ENCODE measurements at places on chromosomes 2 and 18. TPM values are rescaled to one million over a fixed set of nuclear protein-coding genes. Genes with fewer than 3 reads are reported as not detected.

The KATNAL2 gene
- total RNA-seq, result 2.1 TPM

DNA sequence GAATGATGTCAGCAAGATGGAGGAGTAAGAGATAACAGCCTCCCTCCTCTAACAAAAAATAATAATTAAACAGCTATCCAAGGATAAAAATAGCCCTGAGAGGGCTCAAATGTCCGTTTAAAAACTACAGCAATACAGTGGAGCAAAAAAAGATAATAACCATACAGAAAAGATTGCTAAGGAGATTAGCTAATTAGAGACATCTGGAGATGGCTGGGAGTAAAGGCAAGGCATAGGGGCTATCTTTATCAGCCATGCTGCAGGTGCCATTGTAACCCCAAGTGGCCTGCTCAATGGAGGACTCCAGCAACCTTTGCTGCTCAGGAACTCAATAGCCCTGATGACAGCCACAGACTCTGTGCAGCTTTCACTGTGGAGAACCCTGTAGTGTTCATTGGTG, 42.7 kb downstream of the MDH1 start:
- no peaks in the 10 kb centered on the region for H3K4me1 ChIP-seq
- no peak overlapping the region for H3K4me3 ChIP-seq
- no peak overlapping the region for H3K27ac ChIP-seq
- no peak for DNase-seq
- H3K36me3 ChIP-seq, result no peaks in the 10 kb centered on the region

The DDX18 gene
- 111 TPM for total RNA-seq

DNA sequence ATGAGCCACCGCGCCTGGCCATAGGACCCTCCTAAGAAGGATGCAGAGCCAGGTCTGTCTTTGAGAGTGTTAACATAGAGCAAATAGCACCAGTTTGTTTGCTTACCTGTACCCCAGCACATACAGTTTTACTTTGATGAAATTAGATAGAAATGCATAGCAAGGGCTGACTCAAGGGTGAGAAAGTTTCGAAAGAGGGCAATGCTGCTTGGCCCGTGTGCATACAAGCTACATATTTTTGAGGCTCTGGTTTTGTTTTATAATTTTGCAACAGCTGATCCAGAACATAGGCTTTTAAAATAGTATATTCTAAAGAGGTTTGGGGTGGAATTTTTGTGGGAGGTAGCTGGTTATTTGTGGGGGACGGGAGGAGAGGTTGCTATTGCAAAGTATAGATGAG, 151.7 kb downstream of the MCFD2 start:
- no peak overlapping the region for H3K27ac ChIP-seq
- no peaks in the 10 kb centered on the region for H3K36me3 ChIP-seq
- DNase-seq, result no peak
- H3K4me3 ChIP-seq, result no peak overlapping the region
- no peaks in the 10 kb centered on the region for H3K27me3 ChIP-seq
- H3K4me1 ChIP-seq, result no peaks in the 10 kb centered on the region

DNA sequence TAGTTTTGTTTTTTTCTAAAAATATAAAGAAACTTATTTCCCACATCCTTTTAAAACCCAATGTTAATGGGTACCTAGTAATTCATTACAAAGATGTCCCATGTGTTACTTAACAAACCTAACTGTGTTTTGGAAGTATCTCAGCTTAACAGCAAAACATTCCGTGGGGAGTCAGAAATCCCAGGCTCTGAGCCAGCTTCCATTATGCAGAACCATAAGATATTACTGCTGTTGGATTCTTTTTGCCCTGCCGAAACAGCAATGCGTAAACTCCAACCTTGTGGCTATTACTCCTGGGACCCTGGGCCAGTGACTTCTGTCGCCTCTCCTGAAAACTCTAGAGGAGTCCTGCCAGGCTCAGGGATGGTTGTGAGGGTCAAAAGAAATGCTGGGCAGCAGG, 174.1 kb downstream of the UXS1 start:
- H3K36me3 ChIP-seq, result no peaks in the 10 kb centered on the region
- H3K4me3 ChIP-seq, result no peak overlapping the region
- H3K27me3 ChIP-seq, result no peaks in the 10 kb centered on the region
- H3K4me1 ChIP-seq, result no peaks in the 10 kb centered on the region
- no peak overlapping the region for H3K27ac ChIP-seq

DNA sequence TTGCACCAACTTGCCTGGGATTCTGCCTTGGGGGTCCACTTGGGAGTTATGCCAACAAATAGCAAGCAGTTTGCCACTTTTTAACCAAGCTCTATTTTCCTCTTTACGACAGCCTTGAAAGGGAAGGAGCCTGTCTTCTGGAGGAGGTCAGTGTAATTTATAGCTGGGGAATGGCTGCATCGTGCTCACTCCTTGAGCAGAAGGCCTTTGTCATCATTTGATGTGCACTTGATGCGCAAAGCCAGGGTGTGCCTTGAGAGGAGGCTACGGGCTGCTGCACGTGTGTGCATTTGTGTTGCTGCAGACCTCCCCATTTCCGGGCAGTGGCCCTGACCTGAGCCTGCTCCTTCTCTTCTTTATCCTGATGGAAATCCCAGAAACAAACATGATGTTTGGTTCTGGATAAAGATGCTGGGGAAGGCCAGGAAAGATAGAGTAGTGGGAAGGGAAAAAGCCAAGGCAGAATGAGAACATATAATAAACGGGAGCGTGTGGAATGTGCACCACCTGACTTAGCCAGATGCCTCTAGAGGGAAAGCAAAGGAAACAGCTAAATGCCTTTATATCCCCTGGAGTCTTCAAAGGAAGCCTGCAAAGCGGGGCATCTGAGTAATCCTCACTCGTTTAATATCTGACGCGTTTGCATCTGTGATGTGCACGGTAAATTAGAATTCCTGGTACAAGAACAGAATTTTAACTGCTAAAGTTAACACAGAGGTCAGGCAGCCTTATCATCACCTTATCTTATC, 68.3 kb upstream of the ZNF521 start:
- DNase-seq, result no peak
- no peaks in the 10 kb centered on the region for H3K4me1 ChIP-seq
- no peaks in the 10 kb centered on the region for H3K27me3 ChIP-seq
- H3K27ac ChIP-seq, result no peak overlapping the region

GRCh38 chr2:100588071-100588786, 25.4 kb downstream of the PDCL3 start:
- H3K27me3 ChIP-seq, result no peaks in the 10 kb centered on the region
- no peak overlapping the region for H3K27ac ChIP-seq
- H3K36me3 ChIP-seq, result no peaks in the 10 kb centered on the region
- peak; percentile 71 for DNase-seq
- H3K4me3 ChIP-seq, result no peak overlapping the region

The MAB21L4 gene
- total RNA-seq, result not detected

GRCh38 chr2:162085090-162085891, 11.3 kb upstream of the DPP4 start:
- H3K4me1 ChIP-seq, result no peaks in the 10 kb centered on the region
- no peaks in the 10 kb centered on the region for H3K27me3 ChIP-seq
- no peak overlapping the region for H3K27ac ChIP-seq
- no peaks in the 10 kb centered on the region for H3K36me3 ChIP-seq

DNA sequence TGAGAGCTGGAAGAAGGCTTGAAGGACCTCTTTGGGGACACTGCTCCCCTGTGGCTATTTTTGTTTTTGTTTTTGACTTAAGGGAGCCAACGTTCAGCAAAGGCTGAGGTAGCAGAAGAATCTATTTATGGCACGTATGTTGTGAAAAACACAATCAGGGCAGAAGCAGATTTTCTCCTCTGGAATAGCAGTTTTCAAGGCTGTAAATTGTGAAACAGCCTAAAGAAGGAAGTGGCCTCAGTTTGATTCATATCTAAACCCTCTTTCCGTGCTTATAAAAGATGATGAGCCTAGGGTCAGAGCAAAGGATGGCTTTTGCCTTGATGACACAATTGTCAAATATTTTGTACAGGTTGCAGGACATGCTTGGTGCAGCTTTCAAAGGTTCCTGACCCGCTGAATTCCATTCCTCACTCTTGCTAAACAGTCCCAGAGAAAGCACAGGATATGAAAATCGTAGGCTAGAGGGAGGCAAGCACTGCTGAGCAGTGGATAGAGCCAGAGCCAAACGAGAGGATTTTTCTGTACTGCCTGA, 106.2 kb upstream of the DLX2 start:
- no peak for DNase-seq
- H3K27me3 ChIP-seq, result no peaks in the 10 kb centered on the region
- no peak overlapping the region for H3K27ac ChIP-seq

DNA sequence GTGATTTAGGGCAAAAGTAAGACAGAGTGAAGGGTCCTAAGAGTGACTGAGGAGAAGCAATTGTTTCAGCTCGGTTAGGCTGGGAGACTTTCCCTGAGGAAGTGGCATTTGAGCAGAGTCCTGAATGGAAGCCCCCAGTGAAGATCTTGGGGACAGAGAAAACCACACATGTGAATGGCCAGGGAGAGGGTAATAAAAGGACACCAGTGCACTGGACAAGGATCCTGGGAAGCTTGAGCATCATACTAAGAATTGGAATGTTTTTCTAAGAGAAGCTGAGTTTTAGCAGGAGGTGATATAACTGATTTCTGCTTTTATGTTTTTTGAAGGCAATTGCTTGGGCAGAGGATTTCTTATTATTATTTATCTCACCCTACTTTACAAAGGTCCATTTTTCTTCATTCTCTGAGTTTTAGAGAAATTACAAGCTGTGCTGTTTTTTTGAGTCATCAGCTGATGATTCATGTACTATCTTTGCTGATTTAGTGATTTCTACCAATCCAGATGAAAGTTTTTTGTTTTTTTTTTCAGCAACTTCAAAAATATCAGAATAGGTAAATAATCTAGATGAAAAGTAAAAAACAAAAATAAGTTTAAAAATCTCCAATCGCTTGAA, 43.5 kb downstream of the MFSD6 start:
- H3K4me1 ChIP-seq, result peaks cover 18% of the 10 kb centered on the region
- no peaks in the 10 kb centered on the region for H3K27me3 ChIP-seq
- peaks cover 2% of the 10 kb centered on the region for H3K36me3 ChIP-seq
- DNase-seq, result no peak
- no peak overlapping the region for H3K4me3 ChIP-seq

The GPC1 gene
- total RNA-seq, result 1.1 TPM

DNA sequence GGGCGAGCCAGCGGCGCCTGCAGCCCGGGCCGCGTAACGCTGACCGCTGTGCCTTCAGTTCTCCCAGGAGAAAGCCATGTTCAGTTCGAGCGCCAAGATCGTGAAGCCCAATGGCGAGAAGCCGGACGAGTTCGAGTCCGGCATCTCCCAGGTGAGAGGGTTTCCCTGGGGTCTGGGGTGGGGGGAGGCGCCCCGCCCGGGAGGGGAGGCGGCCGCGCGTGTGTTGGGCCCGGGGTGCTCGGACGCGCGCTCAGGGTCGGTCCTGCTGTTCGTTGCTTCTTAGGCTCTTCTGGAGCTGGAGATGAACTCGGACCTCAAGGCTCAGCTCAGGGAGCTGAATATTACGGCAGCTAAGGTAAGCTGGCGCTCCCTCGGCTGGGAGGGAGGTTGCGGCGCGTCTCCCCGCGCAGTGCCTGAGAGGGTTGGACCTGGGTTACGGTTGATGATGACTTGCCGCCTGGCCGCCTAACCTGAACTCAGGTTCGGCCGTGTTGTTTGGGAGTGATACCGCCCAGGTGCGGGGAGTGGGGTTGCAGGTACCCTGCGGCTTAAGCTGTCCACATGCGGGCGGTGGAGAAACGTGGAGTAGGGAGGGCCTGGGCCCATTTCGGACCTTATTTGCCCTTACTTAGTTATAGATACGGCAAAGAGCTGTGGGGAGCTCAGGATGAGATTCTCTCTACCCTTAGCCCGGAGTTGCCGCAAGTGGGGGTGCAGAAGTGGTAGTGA, 638 bp downstream of the RPS7 start:
- H3K27ac ChIP-seq, result peak overlapping the region; percentile 94
- DNase-seq, result peak; percentile 51
- peaks cover 29% of the 10 kb centered on the region for H3K36me3 ChIP-seq
- H3K4me1 ChIP-seq, result peaks cover 46% of the 10 kb centered on the region
- no peaks in the 10 kb centered on the region for H3K27me3 ChIP-seq

The IFIH1 gene
- total RNA-seq, result 30.1 TPM

The MERTK gene
- total RNA-seq, result 0.67 TPM

The AP1S3 gene
- total RNA-seq, result 1.1 TPM

GRCh38 chr2:206368933-206369569, 74.3 kb upstream of the ADAM23 start:
- no peak overlapping the region for H3K4me3 ChIP-seq
- H3K4me1 ChIP-seq, result no peaks in the 10 kb centered on the region
- no peaks in the 10 kb centered on the region for H3K36me3 ChIP-seq
- H3K27ac ChIP-seq, result no peak overlapping the region
- no peaks in the 10 kb centered on the region for H3K27me3 ChIP-seq
- no peak for DNase-seq

The C2orf66 gene
- total RNA-seq, result not detected

The MAP3K19 gene
- not detected for total RNA-seq

DNA sequence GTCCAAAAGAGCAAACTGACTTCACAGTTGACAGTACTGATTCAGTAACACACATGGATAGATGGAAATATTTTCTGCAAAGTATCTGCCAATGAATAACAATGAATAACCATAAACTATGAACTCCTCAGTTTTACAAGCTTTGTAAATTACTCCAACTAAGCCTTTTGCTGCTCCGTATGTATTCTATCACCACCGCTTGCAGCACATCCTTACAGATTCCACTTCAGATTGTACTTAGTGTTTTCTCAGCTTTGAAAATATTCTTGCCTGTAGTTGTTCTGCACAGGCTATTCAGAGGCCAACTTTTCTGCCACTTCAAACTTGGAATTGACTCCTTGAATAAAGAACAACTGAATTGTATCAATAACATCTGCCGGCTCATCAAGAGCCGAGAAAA, 36.2 kb downstream of the TLK1 start:
- H3K27me3 ChIP-seq, result no peaks in the 10 kb centered on the region
- H3K27ac ChIP-seq, result no peak overlapping the region
- H3K4me3 ChIP-seq, result no peak overlapping the region
- H3K36me3 ChIP-seq, result no peaks in the 10 kb centered on the region
- no peak for DNase-seq

GRCh38 chr2:168770796-168771195, 31.6 kb upstream of the NOSTRIN start:
- H3K27ac ChIP-seq, result no peak overlapping the region
- H3K27me3 ChIP-seq, result no peaks in the 10 kb centered on the region
- no peak overlapping the region for H3K4me3 ChIP-seq

DNA sequence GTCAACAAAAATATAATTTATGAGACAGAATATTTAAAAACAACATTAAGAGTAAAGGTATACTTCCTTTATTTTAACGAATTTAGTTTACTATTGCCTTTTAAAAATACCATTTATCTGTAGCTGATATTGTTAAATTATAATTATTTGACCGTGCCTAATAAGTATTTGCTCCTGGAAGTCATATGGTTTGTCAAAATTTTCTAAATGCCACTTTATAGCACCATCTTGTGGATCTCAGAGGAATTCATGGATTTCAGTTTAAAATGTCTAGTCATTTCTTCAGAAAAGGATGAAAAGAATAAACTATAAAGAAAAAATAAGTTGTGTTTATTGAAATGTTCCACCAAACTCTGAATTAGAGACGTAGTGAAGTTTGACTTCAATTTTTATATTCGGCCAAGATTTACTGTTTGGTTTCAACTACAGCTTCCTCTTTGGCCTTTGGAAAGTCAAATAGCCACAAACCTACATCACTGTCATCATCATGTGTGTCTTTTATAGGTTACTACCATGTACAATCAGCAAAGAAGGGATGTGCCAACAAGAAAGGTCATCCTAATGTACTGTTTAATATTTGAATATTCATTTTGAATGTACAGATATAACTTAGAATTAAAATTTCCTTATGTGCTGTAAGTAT, 10.3 kb upstream of the FTCDNL1 start:
- H3K36me3 ChIP-seq, result no peaks in the 10 kb centered on the region
- H3K27me3 ChIP-seq, result peaks cover 4% of the 10 kb centered on the region
- no peaks in the 10 kb centered on the region for H3K4me1 ChIP-seq
- H3K4me3 ChIP-seq, result no peak overlapping the region
